Chondrocyte (in vitro differentiated cells): ENCODE measurements at places on chromosomes 5 and 9. TPM values are rescaled to one million over a fixed set of nuclear protein-coding genes. Genes with fewer than 3 reads are reported as not detected.

DNA sequence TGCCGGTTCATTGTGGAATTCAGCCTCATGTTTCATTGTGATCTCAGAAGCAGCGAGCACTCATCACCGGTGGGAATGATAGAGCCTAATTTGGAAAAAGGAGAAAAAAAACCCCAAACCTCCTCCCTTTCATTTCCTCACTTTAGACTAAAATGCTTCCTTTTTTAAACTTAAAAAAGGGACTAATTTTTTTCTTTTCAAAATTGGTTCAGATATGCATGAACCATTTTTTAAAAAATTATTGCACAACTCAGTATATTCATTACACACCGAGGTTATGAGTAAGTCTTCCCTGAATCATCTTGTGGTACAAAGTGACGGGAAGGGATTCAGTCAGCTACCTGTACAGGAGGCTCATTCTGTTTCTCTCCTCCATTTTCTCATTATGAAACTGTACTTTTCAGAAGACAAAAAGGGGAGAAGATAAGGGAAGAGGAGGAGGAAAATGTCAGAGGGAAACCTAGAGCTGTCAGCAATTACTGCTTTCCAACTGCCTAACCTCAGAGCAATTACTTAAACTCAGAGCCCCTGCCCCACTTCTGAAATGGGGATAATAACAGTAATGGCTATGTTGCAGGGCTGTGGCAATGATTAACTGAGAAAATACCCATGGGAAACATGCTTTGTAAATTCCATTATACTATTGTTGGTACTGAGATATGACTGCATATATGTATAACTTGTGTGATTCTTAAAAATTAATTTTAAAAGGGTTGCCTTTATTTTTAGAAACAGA is 24.0 kb downstream of the GALNT10 start:
- DNase-seq = no peak

DNA sequence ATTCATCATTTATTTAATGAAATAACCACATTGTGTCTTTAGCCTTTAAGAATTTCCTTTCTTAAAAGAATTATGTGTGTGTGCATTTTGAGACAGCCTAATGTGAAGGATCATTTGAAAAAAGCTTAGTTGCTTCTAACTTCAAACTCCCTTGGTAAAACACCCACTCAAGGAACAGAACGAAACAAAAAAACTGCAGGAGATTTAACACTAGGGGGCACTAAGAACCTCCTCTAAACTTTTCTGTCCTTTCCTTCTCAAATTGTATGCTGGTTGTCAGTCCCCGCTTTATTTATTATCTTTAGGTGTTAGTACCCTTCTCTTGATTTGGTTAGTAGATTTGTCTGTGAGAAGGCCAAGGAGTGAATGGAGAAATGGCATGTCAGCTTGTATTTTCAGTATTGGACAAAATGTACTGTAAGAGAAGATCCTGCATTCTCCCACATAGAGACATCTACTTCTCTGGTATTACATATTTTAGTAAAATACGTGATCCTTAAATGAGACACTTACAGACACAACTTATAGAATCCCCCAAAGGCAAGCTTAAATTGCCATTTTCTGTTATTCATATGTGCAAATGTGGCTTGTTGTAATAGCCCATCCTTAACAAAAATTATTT is 229.7 kb downstream of the MRPS30 start:
- DNase-seq = no peak

The FOXI1 gene
- total RNA-seq = not detected in 3 replicates

The CCDC171 gene
- 2.6 to 6.3 TPM (median 3.2 TPM) in 3 replicates for total RNA-seq

DNA sequence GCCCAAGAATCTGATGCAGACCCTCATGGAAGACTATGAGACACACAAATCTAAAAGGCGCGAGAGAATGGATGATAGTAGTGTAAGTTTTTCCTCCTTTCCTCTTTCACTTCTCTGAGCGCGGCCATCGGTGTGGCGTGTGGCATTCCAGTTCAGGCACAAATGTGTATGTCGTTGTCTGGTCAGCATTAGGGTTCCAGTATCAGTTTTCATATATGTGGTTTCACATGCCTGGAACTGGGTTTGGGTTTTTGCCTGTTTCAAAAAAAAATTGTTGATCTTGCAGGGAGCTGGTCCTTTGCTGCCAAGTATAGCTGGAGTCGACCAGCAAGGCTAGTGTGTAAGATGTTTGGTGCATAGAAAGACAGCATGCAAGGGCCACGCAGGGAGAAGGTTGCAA is 51.5 kb downstream of the C9orf152 start:
- no peak for DNase-seq

GRCh38 chr5:78586251-78586650 is 62.3 kb downstream of the LHFPL2 start:
- no peak for DNase-seq

DNA sequence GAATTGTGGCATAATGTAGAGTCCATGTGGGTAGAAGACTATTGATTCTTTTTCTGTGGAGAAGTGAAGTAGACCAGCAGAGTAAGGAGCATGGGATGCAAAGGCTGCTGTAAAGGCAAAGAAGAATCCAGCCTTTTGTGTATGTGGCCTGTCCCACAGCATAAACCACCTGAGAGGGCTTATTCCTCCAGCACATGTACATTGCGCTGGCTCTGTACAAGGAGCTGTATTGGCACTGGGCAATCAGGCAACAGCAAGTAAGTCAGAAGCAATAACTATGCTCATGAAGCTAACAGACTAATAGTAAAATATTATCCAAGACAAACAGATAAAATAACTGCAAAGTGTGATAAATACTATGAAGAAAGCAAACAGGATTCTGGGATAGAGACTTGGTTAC is 86.2 kb downstream of the LURAP1L start:
- DNase-seq = no peak

- no peak for DNase-seq
These were observed 142.0 kb upstream of the RGMB start for GRCh38 chr5:98631311-98632054.
